Activated naive CD8-positive, alpha-beta T cell treated with anti-CD3 and anti-CD28 coated beads, Interleukin-2, amount 10 ng/mL, durations not matched to agents 7 days and 5 days (primary cell): ENCODE measurements at places on chromosomes 1 and 21.

DNA sequence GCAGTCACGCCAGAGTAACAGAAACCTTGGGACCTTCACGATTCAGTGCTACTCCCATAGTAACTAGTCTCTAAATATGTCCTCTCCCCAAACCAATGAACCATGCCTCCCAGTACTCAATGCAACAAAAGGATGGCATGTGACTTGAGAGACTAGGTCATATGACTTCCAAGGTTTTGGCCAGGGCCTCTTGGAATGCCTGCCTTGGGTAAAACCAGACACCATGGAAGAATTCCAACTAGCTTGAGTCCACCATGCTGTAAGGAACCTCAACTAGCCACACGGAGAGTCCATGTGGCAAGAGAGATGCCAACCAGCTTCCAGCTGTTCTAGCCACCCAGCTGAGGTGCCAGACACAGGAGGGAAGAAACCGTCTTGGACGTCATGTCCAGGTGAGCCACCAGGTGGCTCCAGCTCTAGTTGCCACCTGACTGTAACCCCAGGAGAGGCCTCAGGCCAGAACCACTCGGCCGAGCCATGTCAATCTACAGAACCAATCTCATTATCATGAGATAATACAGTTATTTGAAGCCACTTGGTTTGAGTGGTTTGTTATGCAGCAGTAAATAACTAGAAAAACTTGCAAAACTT, 115.0 kb downstream of the SYF2 start:
- H3K4me1 ChIP-seq: peaks cover 28% of the 10 kb centered on the region
- H3K27ac ChIP-seq: no peak overlapping the region
- H3K4me3 ChIP-seq: no peak overlapping the region
- H3K36me3 ChIP-seq: peaks cover 4% of the 10 kb centered on the region

DNA sequence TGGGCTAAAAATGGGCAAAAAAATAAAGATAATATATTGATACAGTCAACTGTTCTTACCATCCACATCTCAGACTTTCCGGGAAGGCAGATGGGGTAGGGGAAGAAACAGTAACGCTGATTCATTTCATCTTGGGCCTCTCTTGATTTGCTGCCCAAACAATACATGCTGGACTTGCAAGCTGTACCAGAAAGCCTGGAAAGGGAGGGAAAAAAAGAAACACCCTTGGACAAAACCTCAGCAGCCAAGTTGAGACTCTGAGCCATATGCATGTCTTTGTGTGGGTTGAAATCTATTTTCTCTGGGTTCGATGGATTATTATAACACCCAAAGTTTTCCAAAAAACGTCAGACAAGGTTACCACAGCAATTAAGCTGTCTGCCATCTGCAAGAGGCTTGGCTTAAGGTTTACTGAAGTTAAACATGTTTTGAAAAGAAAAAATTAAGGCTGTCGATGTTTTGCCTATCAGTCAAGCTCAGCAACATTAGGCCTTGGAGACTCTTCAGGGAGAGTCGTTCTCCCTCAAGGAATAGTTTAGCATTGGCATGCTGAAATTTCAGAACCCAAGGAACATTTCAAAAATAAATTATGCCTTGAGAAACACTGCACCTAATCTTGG, 71.2 kb downstream of the PSMG1 start:
- H3K27me3 ChIP-seq: peaks cover 7% of the 10 kb centered on the region
- no peak for DNase-seq
- H3K4me3 ChIP-seq: no peak overlapping the region
- H3K27ac ChIP-seq: no peak overlapping the region
- no peaks in the 10 kb centered on the region for H3K4me1 ChIP-seq

GRCh38 chr1:97999320-97999719, 78.5 kb upstream of the DPYD start:
- H3K4me3 ChIP-seq: no peak overlapping the region
- no peak overlapping the region for H3K27ac ChIP-seq
- H3K36me3 ChIP-seq: no peaks in the 10 kb centered on the region
- no peaks in the 10 kb centered on the region for H3K4me1 ChIP-seq
- no peak for DNase-seq

- peak overlapping the region; percentile 98 for H3K27ac ChIP-seq
- peaks cover 45% of the 10 kb centered on the region for H3K4me1 ChIP-seq
These were observed 1.7 kb downstream of the IRF2BP2 start for GRCh38 chr1:234608025-234608910.

- DNase-seq: no peak
- H3K36me3 ChIP-seq: no peaks in the 10 kb centered on the region
- H3K4me1 ChIP-seq: peaks cover 3% of the 10 kb centered on the region
- H3K27ac ChIP-seq: no peak overlapping the region
- H3K27me3 ChIP-seq: peaks cover 66% of the 10 kb centered on the region
These were observed 69.3 kb downstream of the FOXD2 start for GRCh38 chr1:47507144-47507543.

GRCh38 chr1:228297242-228297641, 89.4 kb downstream of the OBSCN start:
- H3K4me1 ChIP-seq: no peaks in the 10 kb centered on the region
- H3K4me3 ChIP-seq: no peak overlapping the region
- no peak for DNase-seq

DNA sequence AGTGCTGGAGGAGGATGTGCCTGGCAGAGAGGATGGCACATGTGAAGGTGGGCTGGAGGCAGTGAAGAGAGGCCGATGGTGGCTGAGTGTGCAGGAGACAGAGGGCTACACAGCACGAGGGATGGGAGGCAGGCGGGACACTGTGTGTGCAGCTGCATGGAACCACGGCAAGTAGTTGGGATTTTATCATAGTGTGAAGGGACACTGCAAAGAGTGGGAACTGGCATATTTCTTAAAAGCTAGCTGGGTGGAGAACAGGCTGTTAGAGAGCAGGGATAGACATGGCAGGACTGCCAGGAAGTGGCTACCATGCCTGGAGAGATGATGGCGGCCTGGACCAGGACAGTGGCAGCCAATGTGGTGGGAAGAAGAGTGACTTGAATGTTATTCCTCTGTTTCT, 102.4 kb upstream of the TLR5 start:
- H3K36me3 ChIP-seq: peaks cover 2% of the 10 kb centered on the region
- peaks cover 8% of the 10 kb centered on the region for H3K27me3 ChIP-seq
- peaks cover 30% of the 10 kb centered on the region for H3K4me1 ChIP-seq
- no peak for DNase-seq

- no peaks in the 10 kb centered on the region for H3K4me1 ChIP-seq
- H3K36me3 ChIP-seq: no peaks in the 10 kb centered on the region
- no peak for DNase-seq
- H3K27me3 ChIP-seq: peaks cover 5% of the 10 kb centered on the region
- no peak overlapping the region for H3K4me3 ChIP-seq
These were observed 59.0 kb downstream of the SYT6 start for GRCh38 chr1:114094675-114095074.

DNA sequence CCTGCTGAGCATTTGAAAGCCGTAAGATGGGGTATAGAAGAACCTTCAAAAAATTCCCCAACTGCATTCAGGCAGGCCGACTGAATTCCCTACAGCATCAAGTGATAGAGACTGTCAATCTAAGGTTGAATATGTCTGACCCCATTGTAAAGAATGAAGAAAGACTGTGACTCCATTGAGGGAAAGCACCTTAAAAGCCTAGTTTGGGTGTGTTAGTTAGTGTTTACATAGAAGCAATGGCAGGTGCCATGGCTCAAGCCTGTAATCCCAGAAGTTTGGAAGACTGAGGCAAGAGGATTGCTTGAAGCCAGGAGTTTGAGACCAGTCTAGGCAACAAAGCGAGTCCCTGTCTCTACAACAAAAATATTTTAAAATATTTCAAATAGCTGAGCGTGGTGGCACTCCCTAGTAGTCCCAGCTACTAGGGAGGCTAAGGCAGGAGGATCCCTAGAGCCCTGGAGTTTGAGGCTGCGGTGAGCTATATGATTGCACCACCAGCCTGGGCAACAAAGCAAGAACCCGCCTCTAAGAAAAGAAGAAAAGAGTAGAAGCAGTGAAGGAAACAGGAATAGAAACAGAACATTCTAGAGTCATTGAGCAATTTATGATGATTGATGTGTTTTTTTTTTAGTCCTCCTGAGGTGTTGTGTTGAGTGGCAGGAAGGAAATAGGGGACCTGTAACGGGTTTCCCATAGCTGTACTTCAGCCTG, 15.4 kb downstream of the POLR3GL start:
- no peaks in the 10 kb centered on the region for H3K36me3 ChIP-seq
- H3K27me3 ChIP-seq: no peaks in the 10 kb centered on the region
- H3K4me1 ChIP-seq: peaks cover 29% of the 10 kb centered on the region

GRCh38 chr1:15428815-15429435, 9.3 kb upstream of the CTRC start:
- no peaks in the 10 kb centered on the region for H3K27me3 ChIP-seq
- peaks cover 3% of the 10 kb centered on the region for H3K36me3 ChIP-seq
- H3K4me1 ChIP-seq: peaks cover 8% of the 10 kb centered on the region
- no peak overlapping the region for H3K4me3 ChIP-seq
- no peak for DNase-seq

GRCh38 chr1:236395230-236395946, 1.3 kb downstream of the EDARADD start:
- DNase-seq: peak; percentile 66
- H3K36me3 ChIP-seq: no peaks in the 10 kb centered on the region
- no peak overlapping the region for H3K27ac ChIP-seq
